ENCODE measurements at places on chromosomes 2 and 18. TPM values are rescaled to one million over a fixed set of nuclear protein-coding genes. Genes with fewer than 3 reads are reported as not detected.
A peak's percentile ranks its signal among the peaks of the same experiment; 100 is the strongest.

DNA sequence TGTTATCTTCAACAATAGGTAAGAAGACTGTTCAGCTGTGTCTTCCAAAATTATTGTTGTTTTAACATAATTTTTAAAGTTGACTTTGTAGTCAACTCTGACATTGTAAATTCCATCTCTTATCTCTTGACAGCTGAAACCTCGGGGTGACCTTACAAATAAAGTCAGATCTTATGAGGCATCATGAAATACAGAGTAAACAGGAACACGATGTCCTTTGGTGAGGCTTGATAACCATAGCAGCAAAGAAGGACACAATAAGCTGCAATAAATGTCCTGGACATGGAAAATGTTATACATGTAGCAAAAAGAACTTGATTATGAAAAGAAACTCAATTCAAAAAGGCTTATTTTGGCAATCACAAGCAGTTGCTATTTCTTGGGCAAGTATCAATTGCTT, 618.9 kb upstream of the SLC39A10 start:
- DNase-seq, result no peak

- DNase-seq, result peak; percentile 40
Measured at GRCh38 chr2:28649481-28650265, 102.0 kb upstream of the PPP1CB start.

DNA sequence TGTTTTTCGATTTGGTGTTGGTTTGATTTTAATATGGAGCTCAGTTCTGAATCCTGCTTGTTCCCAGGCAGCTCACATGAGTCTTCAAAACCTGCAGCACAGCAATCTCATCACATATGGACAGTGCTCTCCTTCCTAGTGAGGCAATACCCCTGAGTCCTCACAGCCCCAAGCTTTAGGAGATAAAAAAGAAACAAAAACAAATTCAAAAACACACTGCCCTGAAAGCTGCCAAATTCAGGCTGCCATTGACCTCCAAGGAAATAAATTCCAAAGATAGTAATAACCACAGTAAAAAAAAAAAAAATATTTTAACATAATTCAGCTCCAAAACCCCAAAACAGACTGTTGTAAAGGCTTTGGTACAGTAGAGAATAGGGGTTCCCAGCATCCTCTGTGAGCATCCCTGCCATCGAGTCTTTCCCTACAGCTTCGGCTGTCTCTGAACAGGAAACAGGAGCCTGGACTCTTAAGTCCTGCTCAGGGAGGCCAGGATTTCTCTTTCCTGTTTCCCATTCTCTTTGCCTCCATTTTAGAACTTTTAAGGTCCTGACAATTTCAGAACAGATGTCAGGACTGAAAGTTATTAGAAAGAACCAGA, 14.7 kb upstream of the SP3 start:
- no peak for DNase-seq

PTPRN gene
- not detected for total RNA-seq

CABYR gene
- 11.4 TPM for total RNA-seq

C18orf63 gene
- not detected for total RNA-seq

OSBPL6 gene
- total RNA-seq, result 2.3 TPM

All from endothelial cell of umbilical vein (primary cell).